ENCODE measurements at places on chromosomes 13 and 19.

DNA sequence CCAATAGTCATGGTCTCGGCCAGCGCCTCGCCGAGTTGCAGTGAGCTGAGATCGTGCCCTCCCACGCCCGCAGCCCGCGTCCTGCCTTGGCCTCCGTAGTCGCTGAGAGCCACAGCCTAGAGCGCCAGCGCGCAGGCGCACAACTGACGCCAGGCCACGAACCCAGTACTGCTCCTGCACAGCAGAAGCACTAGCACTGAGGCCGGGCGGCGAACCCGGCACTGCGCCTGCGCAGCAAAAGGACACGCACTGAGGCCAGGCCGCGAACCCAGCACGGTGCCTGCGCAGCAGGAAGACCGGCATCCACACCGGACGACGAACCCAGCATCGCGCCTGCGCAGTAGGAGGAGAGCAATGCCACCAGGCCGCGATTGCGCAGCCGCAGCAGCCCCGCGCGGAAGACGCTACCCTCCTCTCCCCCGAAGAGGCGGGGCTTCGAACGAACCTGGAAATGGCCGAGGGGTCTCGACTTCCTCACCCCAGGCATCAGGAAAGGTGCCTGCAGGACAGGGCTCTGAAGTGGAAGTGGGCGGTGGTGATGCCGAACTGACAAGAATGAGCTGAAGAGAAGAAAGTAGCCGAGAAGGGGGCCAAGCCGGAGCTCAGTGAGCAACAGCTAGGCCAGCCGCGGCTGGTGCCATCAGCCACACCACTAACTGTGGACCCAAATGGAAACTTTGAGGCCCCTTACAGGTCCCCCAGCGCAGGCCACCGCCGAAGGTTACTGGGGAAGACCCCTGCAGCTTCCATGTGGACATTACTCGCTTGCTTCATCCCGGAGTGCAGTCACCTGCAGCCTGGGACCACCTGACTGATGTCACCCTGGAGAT is 7.5 kb downstream of the F10 start:
- no peak for DNase-seq

DNA sequence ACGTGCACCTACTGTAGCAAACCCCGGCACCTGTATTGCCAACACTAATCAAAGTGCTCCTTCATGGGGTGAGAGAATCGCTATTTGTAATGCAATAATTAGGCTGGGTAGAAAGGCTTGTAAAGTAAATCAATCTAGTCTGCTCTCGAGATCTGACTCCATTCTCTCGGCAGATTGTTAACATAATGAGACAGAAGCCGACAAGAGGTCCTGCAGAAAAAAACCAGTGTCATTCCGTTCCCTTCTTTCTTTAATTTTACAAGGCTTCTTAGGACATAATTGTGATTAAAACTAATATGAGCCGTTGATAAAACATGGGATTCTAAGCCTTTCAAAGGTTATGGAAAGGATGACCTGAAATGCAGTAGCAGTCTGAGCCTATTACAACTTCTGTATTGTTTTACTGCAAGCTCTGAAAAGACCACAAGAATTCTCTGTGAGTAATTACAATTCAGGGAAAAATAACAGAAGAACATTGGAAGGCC is 530.0 kb downstream of the PCDH9 start:
- DNase-seq: no peak

GRCh38 chr13:74168263-74168675 is 34.1 kb upstream of the KLF12 start:
- no peak for DNase-seq

GRCh38 chr19:21434967-21435544 is 38.1 kb downstream of the ZNF493 start:
- no peak for DNase-seq

GRCh38 chr13:75480671-75481175 is 1.2 kb downstream of the TBC1D4 start:
- DNase-seq: peak; percentile 56

- no peak for DNase-seq
These were observed 42.2 kb upstream of the VSTM2B start for GRCh38 chr19:29483641-29483920.

DNA sequence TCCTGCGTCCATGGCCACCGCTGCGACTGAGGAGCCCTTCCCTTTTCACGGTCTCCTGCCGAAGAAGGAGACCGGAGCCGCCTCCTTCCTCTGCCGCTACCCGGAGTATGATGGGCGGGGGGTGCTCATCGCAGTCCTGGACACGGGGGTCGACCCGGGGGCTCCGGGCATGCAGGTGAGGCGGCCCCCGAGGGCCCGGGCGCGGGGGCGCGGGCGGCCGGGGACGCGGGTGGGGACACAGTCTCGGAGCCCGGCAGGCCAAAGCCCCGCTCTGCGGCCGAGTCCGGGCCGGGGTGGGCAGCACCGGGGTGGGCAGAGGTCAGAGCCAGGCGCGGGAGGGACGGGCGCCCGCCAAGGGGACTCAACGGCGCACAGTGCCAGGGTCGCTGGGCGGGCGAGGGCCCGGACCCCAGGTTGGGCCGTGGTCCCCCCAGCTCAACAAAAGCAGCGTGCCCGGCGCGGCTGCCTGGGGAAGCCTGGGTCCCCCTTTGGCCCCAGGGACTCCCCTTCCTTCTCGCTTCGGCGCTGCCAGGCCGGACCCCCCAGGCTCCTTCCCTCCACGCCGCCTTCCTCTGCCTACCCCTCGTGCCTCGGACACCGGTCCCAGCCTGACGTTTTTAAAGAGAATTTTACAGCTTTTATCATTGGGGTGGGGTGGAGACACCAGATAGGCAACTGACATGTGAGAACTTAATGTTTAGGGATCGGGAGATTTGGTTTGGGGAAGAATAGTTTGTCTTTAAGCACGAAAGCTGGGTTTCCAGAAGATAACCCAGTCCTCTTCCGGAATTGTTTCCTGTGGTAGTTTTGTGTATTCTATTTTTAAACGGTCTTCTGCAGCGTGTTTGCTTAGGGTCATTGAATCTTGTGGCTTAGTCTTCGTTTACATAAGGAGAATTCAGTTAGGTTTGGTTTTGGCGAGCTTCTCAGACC is 509 bp downstream of the TPP2 start:
- peak; percentile 61 for DNase-seq

DNA sequence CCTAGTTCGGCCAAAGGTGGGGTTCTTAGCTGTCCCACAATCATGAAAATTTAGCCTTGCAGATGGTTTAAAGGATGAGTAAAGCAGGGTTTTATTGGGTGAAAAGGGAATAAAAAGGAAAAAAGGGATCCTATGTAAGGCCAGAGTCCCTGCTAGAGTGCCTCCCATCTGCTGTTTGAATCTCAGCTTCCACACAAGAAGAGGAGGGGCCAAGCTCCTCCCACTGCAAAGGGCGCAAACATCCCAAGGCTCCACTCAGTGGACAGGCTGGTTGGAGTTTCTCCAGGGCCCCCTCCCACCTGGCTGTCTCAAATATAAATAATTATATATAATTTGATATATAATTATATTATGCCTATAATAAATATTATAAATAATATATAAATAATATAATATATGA is 1272.1 kb upstream of the PCDH20 start:
- DNase-seq: no peak

- peak; percentile 3 for DNase-seq
These were observed 303.5 kb downstream of the TBC1D4 start for GRCh38 chr13:75178436-75178835.

GRCh38 chr13:100433475-100433874 is 155.1 kb downstream of the GGACT start:
- DNase-seq: no peak

DNA sequence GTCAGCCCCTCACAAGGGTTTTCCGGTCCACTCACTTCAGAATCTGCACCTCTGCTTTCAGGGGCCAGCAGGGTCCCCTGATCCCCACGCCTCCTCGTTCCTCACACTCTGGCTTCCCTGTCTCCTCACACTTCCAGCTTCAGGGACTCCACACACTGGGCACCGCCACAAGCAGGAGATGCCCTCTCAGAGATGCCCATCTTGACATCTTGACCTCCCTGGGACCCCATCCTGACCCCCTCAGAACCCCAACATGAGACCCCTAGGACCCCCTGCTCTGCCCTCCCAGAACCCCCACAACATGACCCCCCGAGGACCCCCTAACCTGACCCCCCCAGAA is 2.7 kb downstream of the MAP2K2 start:
- DNase-seq: no peak

- DNase-seq: peak; percentile 69
These were observed 594 bp downstream of the ZNF146 start for GRCh38 chr19:36215276-36216123.

DNA sequence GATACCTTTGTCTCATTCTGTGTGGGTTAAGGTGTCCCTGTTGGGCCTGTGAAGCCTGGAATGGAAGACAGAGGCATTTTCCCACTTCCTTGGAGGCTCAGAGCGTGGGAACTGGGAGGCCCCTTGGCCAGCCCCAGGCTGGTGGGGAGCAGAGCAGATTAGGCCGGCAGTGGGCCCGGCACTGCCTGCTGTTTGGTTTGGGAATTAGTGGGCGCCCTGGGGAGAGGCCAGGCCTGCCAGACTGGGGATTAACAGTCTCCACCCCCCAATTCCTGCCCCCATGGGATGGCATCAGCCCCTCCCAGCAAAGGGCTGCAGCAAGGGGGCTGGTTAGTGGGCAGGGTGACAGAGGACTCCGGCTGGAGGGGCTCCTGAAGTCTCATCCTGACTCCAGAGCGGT is 3.1 kb upstream of the BEST2 start:
- no peak for DNase-seq

DNA sequence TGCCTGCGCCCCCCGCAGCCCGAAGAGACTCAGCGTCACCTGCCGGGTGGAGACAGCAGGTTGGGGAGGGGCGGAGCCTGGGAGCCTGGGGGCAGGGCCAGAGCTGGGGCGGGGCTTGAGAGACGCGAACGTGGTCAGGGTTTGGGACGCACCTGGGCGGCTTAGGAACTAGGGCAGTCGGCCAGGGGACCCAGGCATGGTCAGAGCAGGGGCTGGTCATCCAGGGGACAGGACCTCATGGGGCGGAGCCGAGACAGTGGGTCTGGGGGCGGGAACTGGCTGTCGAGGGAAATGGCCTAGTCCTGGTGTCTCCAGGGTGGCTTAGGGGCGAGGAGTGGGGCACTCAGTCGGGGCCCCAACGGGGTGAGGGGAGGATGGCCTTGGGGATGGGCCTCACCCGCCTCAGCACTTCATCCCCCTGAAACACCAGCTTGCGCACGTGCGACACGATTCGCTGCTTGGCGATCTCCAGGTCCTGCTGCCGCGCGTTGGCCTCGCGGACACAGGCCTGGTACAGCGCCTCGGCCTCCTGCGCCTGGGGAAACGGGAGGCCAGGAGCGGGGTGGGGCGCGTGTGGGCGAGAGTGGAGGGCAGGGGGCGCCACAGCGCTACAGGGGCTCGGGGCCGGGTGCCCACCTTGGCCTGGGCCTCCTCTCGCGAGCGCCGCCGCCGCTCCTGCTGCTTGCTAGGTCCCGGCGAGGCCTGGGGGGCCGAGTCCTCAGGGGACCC is 5.8 kb downstream of the GMIP start:
- DNase-seq: no peak

DNA sequence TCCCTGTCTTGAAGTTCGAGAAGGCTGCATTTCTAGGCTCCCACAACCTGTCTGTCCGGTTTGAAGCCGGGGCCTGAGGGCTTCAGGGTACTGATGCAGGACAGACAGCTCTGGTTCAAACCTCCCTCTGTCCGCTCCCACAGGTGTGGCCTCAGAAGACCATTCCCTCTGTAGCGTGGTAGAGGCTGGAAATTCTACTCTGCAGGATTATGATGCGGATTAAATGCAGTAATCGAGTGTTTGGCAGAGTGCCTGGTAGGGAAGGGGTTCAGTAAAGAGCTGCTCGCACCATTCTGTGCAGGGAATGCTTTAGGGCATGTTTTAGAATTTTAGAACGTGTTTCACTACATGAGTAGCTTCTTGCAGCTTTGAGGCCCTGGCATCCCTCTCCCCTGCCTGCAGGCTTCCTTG is 30.5 kb downstream of the PPP1R37 start:
- DNase-seq: no peak

GRCh38 chr19:4567584-4568071 is 8.1 kb upstream of the SEMA6B start:
- DNase-seq: peak; percentile 74

DNA sequence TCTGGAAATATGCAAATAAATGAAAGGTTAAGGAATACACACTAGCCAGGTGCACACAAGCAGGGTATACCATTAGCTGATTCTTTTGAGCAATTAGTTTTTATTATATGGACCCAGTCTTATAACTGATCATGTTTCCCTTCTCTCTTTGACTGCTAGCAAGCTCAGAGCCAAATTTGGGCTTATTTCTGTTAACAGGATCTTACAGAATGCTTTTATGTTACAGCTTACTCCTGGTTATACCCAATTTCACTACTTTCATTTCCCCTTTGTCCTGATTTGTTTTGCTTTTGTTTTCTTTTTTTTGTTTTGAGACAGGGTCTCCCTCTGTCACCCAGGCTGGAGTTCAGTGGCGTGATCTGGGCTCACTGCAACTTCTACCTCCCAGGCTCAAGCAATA is 12.9 kb upstream of the TPT1 start:
- DNase-seq: no peak

DNA sequence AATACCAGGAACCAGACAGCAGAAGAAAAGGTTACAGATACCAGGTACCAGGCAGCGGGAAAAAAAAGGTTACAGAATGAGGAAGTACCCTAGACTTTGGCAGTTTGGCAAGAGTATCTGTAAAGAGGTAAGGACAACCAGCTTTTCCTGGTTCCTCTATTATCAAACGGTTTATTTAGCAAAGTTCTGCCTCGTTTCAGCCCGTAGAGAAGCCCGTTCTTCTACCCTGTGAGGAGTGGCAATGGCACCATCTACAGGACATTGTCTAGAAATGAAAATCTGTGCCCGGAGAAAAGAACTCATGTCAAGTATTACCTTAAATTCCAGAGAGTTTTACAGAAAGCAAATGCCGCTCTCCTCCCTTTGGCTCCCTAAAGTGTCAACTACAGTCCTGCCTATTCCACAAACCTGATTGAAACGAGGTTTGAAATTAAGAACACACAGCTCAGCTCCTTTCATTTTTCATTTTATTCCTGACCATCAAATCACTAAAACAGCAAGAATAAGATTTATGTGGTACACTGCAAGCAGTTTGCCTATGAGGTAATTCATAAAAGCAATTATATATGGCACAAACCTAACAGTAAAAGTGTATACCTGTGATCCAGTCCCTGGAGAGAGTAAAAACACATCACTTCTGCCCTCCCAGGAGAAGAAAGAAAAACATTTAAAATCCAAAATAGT is 226.3 kb downstream of the SLC7A1 start:
- DNase-seq: peak; percentile 38
